ENCODE measurements at places on chromosomes 4 and X.
A peak's percentile ranks its signal among the peaks of the same experiment; 100 is the strongest.

- no peak for DNase-seq
Measured at GRCh38 chr4:68962868-68963267, 11.3 kb upstream of the UGT2A3 start.

DNA sequence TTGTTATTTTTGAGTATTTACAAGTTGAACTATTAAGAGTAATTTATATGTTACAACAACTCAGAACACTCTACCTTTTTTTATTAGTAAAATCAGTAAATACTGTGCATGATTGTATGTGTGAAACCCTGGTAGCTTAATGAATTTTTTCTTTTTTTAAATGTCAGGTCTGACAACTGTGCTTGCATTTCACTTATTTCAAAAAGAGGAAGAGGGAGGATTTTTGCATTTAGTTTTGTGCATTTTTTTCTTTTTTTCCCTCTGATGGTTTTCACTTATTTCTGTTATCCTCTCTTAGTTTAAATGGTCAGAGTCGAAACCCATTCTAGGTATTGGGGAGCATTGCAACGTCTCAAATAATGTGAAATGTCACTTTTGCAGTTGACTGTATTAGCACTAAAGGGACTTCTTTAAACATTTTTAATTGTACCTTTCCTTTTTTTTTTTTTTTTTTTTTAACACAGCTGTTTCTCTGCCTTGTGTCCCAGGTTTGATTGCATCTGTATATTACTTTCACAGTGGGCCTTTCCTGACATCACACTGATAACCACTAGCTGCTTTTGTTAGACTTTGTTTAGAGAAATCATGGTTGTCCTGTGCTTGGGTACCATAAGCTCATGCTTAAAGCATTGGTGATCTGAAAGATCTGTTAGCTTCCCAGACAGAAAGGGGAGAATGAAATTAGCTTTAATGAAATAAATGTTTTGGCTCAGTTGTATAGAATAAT lies 28.5 kb downstream of the MOB1B start:
- DNase-seq: no peak

GRCh38 chr4:149980941-149981340 lies 97.3 kb upstream of the DCLK2 start:
- DNase-seq: peak; percentile 17

DNA sequence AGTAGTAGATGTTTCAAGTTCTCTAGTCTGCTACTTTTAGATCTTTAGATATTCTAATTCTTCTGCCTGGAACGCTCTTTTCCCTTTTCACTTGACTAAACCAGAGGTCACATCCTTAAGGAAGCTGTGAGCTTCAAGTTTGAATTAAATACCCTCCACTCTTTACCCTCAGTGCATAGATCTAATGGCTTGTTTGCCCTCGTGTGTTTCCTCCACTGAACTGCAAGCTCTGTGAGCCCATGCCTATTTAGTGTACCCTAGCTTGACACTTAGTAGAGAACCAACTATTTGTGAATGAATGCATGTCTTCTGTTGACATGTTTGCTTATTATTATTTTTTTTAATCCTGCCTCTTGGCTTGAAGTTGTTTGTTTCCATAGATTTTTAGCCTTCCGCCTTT lies 138.3 kb downstream of the PDE5A start:
- DNase-seq: no peak

- DNase-seq: peak; percentile 57
Measured at GRCh38 chrX:154458116-154458953, at the start of gene PLXNA3. Gene PLXNA3 (plus strand): TSS chrX:154458281. CDS start chrX:154460184, 1,903 bp downstream.

- DNase-seq: no peak
Measured at GRCh38 chr4:82780752-82781231, 17.8 kb downstream of the SCD5 start.

GRCh38 chr4:70277121-70277520 lies 34.7 kb downstream of the CSN3 start:
- no peak for DNase-seq

GRCh38 chr4:120685756-120686278 lies 236.7 kb downstream of the PRDM5 start:
- DNase-seq: no peak

GRCh38 chr4:84669201-84669600 lies 86.3 kb downstream of the CDS1 start:
- no peak for DNase-seq

DNA sequence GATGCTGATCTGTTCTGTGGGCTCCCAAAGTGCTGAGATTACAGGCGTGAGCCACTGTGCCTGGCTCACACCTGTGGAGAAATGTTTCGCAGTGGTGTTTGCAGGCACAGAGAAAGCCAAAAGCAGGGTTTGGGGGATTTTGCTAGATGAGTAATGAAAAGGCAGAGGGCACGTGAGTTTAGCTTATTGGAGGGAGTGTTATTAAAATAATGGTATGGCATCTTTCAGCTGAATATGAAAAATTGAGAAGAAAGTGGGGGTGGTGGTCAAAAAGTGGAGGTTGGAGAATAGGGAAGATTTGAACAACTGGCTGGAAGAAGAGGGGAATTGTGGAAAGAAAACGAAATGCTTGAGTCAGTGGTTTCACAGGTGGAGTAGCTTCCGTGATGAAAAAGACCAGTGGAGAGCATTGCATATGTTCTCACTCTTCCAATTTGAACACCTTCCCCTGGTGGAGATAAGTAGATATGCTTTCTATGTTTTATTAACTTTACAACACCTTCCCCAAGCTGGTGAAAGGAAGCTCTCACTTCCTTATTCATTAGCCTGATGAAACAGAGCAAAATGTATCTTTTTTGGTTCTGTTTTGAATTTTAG lies 1.1 kb upstream of the CHST7 start:
- DNase-seq: peak; percentile 37

Data from activated T-cell treated with anti-CD3 and anti-CD28 coated beads for 48 hours (primary cell).